Vagina (tissue), 2 donors: ENCODE measurements at places on chromosomes 1 and 21. TPM values are rescaled to one million over a fixed set of nuclear protein-coding genes. Genes with fewer than 3 reads are reported as not detected.

NUDT4B gene
- not detected for total RNA-seq

SPRR1A gene
- total RNA-seq, result 109 TPM

- H3K36me3 ChIP-seq, result no peaks in the 10 kb centered on the region
- H3K4me3 ChIP-seq, result no peak within 1 kb of the TSS
- no peak for DNase-seq
- no peaks in the 10 kb centered on the region for H3K27me3 ChIP-seq
These were observed at the start of gene KLF17 for GRCh38 chr1:44118682-44119081. KLF17 (plus strand) TSS chr1:44118821; CDS start chr1:44118908, 87 bp downstream.

DNA sequence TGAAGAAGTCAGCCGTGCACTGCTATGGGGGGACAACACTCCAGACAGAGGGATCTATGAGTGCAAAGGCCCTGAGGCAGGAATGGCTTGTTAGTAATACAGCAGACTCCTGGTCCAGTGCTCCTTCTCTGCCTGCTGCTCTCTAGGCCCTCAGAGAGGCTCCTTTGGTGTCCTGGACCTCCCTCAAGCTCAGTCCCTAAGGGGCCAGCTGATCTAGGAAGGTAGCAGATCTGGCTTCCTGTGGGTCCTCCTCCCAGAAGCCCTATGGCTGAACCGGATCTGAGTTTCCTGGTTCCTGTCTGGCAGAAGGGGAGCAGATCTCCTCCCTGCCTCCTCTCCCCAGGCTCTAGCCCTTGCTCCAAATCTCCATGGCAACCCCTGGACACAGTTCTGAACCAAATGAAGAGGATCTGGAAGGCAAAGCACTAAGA, at the start of gene LDLRAD2:
Gene LDLRAD2 (plus strand): TSS at position 391 of the 431 bp plus-strand sequence. CDS start 187 bp downstream, outside the sequence.
- no peak within 1 kb of the TSS for H3K4me3 ChIP-seq
- H3K4me1 ChIP-seq, result peaks cover 7% of the 10 kb centered on the region
- no peak for DNase-seq
- H3K36me3 ChIP-seq, result no peaks in the 10 kb centered on the region

FMO3 gene
- 0.98 TPM for total RNA-seq

- H3K27ac ChIP-seq, result no peak overlapping the region
- H3K36me3 ChIP-seq, result no peaks in the 10 kb centered on the region
- H3K4me1 ChIP-seq, result peaks cover 17% of the 10 kb centered on the region
- H3K4me3 ChIP-seq, result no peak overlapping the region
- no peaks in the 10 kb centered on the region for H3K27me3 ChIP-seq
- DNase-seq, result no peak
These were observed 27.5 kb upstream of the TMEM52 start for GRCh38 chr1:1946540-1946939.
